Colonic mucosa (tissue), 4 donors: ENCODE measurements at places on chromosomes 3 and 15. TPM values are rescaled to one million over a fixed set of nuclear protein-coding genes. Genes with fewer than 3 reads are reported as not detected.

DNA sequence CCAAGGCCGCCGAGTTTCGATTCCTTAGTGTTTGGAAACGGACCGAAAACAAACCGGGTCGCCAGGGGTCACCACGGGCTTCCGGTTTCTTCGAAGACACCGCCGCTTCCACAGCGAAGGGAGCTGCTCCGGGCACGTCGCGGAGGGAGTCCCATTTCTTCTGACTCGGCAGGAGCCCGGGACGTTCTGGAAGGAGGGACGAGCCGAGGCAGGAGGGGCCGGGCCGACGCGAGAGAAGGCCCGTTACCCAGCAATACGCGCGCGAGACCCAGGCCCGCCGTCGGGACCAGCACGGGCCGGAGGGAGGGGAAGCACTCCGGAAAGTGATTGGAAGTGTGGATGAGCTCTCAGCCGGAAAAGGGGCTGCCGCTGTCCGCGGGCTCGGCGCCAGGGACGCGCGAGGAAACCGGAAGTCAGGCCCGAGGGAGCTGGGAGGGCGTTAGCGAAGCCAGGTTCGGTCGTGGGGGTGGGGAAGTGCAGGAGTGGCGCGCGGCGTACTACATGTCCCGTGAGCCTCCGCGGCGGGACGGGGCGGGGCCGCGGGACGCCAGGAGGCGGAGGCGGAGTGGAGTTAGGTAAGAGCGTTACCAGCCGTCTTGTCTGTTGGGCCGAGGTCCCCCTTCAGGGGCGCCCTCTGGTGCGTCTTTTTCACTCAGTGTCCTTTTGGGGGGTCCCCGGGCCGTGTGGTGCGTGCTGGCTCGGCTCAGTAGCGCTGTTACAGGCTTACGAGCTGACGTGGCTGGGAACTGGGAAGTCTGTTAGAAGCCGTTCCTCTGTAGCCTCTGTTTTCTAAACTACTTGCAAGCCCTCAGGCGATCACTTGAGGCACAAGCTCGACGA, at the start of the genes AZI2 and ZCWPW2:
Gene AZI2 (minus strand): TSS at position 196 of the 840 bp plus-strand sequence. CDS start 8,207 bp downstream, outside the sequence.
Gene ZCWPW2 (plus strand): TSS at position 93 of the 840 bp plus-strand sequence. CDS start 64,348 bp downstream, outside the sequence.
- peak; percentile 97 for DNase-seq

- DNase-seq, result no peak
These were observed 158.0 kb downstream of the CTNNB1 start for GRCh38 chr3:41357271-41357670.

DNA sequence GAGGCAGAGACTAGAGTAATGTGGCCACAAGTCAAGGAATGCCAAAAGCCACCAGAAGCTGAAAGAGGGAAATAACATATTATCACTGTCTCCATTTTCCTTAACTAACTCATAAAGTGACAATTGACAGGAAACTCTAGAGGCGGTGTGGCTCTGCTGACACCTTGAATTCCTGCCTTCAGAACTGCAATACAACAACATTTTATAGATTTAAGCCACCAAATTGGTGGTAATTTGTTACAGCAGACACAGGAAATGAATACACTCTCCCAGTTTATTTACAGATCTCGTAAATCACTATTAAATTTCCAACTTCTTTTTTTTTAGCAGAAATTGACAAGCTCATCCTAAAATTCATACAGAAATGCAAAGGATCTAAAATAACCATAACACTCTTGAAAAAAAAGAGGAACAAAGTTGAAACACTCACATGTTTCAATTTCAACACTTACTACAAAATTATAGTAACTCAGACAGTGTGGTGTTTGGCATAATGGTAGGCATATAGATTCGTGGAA, 449.9 kb downstream of the OTOL1 start:
- DNase-seq, result no peak

The C3orf22 gene
- not detected for total RNA-seq
